ENCODE measurements at places on chromosomes 2 and 18. TPM values are rescaled to one million over a fixed set of nuclear protein-coding genes. Genes with fewer than 3 reads are reported as not detected.

GRCh38 chr2:23757686-23758433 is 169.1 kb downstream of the ATAD2B start:
- peaks cover 9% of the 10 kb centered on the region for H3K4me1 ChIP-seq
- no peak overlapping the region for H3K27ac ChIP-seq
- H3K27me3 ChIP-seq: no peaks in the 10 kb centered on the region

DNA sequence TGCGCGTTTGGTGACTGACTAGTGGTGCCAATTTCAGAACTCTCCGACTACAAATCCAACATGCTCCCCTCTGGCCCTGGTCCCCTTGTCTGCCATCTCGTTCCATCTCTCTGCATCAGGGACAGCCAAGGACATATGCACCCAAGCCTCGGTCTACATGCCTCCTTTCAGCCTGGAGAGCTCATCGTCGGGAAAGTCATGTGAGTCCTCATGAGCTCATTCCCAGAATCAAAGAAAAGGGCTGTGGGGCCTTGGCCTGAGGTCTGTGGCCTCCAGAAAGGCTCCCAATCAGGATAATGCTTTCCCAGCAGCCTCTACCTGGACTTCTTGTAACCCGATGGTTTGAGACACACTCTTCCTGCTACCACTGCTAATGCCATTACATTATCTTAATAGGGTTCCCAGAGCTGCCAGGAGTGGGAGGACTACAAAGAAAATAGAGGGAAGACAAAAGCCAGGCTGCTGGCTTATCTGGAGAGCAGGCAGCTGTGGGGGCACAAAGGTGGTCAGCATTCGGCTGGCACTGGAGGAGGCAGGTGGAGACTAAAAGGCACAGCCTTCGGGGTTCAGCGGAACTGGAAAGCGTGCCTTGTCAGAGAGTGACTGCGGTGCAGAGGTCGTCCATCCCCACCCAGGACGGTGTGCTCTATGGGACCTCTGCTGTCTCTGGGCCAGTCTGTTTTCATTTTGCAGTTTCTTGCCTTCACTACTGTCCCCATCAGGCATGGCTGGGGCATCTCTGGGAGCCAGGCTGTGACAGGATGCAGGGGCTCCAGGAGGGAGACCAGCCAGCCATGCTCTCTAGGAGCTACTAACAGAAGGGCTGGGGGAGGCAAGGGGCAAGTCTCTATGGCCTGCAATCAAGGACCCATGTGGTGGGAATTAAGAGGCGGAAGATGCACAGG is 104.4 kb upstream of the SMAD2 start:
- no peaks in the 10 kb centered on the region for H3K4me1 ChIP-seq
- H3K27me3 ChIP-seq: no peaks in the 10 kb centered on the region
- DNase-seq: no peak
- no peaks in the 10 kb centered on the region for H3K36me3 ChIP-seq

DNA sequence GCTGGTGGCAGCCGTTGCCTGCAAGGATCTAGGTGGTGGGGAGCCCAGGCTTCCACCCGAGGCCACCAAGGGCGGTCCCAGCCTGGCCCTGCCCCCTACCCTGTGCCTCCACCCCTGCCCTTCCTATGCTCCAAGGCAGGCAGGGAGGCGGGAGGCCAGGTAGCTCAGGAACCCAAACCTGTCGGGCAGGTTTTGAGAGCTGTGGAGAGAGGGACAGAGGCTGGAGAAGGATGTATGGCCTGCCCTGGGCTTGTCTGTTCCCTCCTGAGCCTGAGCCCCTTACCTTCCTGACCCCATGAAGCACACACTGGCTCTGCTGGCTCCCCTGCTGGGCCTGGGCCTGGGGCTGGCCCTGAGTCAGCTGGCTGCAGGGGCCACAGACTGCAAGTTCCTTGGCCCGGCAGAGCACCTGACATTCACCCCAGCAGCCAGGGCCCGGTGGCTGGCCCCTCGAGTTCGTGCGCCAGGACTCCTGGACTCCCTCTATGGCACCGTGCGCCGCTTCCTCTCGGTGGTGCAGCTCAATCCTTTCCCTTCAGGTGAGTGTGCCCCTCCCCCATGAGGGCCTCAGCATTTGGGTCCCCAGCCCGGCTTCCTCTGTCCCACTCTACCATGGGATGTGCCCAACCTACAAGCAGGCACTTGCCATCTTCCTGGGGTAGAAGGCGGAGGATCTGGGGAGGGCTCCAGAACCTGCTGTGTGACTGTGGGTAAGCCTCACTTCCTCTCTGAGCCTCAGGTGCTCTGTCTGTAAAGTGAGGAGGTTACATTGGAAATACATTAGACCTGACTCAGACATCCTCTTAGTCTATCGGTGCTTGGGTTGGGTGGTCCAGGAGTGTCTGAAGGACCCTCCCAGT is at the start of gene PROM2:
TSS of gene PROM2 (plus strand) at position 159 of the 860 bp plus-strand sequence. CDS start at position 296, 137 bp downstream.
- peak; percentile 88 for DNase-seq
- no peaks in the 10 kb centered on the region for H3K27me3 ChIP-seq
- peak within 1 kb of the TSS; percentile 37 for H3K4me3 ChIP-seq
- H3K27ac ChIP-seq: peak within 1 kb of the TSS; percentile 79
- no peaks in the 10 kb centered on the region for H3K36me3 ChIP-seq

DNA sequence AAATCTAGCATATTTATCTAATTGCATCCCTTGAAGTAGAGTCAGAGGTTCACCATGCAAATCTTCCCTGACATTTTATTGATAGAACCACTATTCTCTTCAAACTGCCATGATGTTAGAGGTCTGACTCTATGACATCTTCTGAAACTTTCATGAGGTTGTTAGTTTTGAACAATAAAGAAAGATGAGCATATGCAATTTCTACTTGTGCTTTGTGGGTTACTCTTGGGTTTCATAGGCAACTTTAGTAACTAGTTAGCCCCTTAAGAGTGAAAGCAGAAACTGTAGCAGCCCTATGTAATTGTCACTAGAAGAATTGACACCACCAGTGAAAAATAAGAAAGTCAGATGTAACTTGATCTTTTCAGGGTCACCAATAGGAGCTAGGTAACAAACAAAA is 53.1 kb upstream of the ZEB2 start:
- H3K4me1 ChIP-seq: no peaks in the 10 kb centered on the region
- no peaks in the 10 kb centered on the region for H3K36me3 ChIP-seq
- H3K4me3 ChIP-seq: no peak overlapping the region
- no peak for DNase-seq

DNA sequence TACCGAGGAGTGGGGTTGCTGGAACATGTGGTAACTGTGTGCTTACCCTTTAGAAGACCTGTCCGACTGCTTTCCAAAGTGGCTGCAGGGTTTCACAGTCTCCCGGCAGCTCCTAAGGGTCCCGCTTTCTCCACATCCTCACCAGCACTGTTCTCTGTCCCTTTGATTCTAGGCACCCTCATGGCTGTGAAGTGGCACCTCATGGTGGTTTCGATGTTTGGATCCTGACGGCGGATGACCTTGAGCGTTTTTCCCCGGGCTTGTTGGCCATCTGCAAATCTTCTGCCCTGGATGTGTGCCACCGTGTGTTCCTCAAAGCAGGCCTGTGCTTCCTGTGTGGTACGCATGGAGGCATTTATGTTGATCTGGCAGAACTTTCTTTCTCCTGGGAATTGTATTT is 292.5 kb upstream of the HDAC4 start:
- no peak overlapping the region for H3K27ac ChIP-seq
- no peak for DNase-seq
- H3K36me3 ChIP-seq: no peaks in the 10 kb centered on the region
- H3K4me1 ChIP-seq: no peaks in the 10 kb centered on the region
- no peaks in the 10 kb centered on the region for H3K27me3 ChIP-seq

- no peak for DNase-seq
- H3K27ac ChIP-seq: no peak overlapping the region
- no peaks in the 10 kb centered on the region for H3K36me3 ChIP-seq
These were observed 4.0 kb downstream of the PKP4 start for GRCh38 chr2:158460632-158461297.

- H3K27ac ChIP-seq: no peak overlapping the region
- H3K36me3 ChIP-seq: no peaks in the 10 kb centered on the region
- no peaks in the 10 kb centered on the region for H3K4me1 ChIP-seq
- no peak for DNase-seq
These were observed 236.0 kb upstream of the HDAC4 start for GRCh38 chr2:239636808-239637207.

DNA sequence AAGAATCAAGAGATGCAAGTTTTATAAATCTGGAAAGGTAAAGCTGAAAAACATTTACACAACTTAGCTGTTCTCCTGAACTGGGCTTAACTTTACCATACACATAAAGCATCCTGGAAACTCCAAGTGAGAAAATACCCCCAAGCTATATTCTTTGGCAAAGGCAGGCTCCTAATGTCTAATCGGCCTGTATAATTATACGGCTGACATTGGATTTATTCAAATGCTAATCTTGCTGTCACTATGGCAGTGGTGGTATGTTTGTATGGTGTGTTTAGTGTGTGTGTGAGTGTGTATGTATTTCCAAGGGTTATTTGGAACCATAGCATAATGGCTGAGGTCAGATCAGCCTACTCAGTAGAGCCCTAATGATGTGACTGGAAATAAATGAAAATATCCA is 1031.8 kb upstream of the ZEB2 start:
- H3K27ac ChIP-seq: no peak overlapping the region
- DNase-seq: no peak
- no peaks in the 10 kb centered on the region for H3K4me1 ChIP-seq
- no peaks in the 10 kb centered on the region for H3K27me3 ChIP-seq

GRCh38 chr2:3204031-3204821 is 173.4 kb downstream of the EIPR1 start:
- no peak for DNase-seq
- H3K4me1 ChIP-seq: no peaks in the 10 kb centered on the region
- H3K36me3 ChIP-seq: no peaks in the 10 kb centered on the region
- no peaks in the 10 kb centered on the region for H3K27me3 ChIP-seq
- H3K27ac ChIP-seq: no peak overlapping the region

DNA sequence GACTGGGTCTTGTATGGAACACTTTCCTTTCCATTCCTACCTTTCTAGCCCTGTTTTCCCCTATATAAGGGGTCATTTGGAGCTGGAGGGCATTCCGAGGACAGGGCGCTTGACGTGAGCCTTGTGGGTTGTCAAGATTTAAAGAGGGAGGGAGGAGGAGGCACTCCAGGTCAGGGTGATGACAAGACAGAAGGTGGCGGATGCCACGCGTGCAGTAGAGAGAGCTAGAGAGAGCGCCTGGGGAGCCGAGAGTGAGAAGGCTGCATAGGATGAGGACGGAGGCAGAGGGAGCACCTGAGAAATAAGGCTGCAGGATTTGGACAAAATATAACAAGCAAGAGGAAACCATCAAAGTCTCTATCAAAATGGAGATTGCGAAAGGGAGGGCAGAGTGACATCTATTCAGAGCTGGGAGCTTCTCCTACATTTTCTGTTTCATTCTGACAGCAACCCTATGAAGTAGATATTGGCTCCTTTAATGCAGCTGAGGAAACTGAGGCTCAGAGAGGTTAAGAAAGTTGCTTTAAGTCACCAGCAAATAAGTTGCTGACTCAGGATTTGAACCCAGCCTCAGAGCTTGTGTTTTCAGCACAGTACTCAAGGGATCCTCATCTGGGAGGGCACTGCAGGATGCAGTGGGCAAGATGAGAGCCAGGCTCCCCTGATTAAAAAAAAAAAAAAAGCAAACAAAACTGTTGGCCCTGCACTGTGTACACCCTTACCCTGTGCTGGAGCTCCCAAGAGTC is 124.2 kb downstream of the MRO start:
- H3K4me1 ChIP-seq: no peaks in the 10 kb centered on the region
- no peaks in the 10 kb centered on the region for H3K36me3 ChIP-seq
- H3K4me3 ChIP-seq: no peak overlapping the region
- no peaks in the 10 kb centered on the region for H3K27me3 ChIP-seq

- no peaks in the 10 kb centered on the region for H3K27me3 ChIP-seq
- H3K4me1 ChIP-seq: peaks cover 8% of the 10 kb centered on the region
- H3K4me3 ChIP-seq: no peak overlapping the region
- no peak overlapping the region for H3K27ac ChIP-seq
- H3K36me3 ChIP-seq: no peaks in the 10 kb centered on the region
These were observed 102.7 kb downstream of the ZNF516 start for GRCh38 chr18:76392349-76392748.

DNA sequence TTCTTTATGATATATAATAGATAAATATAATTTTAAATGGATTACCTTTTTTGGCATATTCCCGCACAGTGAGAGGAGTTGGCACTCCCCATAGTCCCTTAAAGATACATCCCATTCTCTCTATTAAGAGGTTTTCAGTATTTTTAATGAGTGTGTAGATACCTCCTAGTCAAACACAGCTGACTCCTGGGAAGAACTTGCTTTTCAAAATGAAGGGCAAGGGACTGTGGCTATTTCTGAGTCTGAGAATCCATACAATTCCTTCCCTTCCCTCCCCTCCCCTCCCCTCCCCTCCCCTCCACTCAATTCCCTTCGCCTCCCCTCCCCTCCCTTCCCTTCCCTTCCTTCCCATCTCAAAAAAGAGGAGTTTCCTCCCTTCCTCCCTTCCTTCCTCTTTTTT is 93.5 kb downstream of the PRPF40A start:
- H3K4me3 ChIP-seq: no peak overlapping the region
- no peaks in the 10 kb centered on the region for H3K4me1 ChIP-seq
- no peaks in the 10 kb centered on the region for H3K27me3 ChIP-seq
- H3K36me3 ChIP-seq: no peaks in the 10 kb centered on the region
- no peak for DNase-seq

DNA sequence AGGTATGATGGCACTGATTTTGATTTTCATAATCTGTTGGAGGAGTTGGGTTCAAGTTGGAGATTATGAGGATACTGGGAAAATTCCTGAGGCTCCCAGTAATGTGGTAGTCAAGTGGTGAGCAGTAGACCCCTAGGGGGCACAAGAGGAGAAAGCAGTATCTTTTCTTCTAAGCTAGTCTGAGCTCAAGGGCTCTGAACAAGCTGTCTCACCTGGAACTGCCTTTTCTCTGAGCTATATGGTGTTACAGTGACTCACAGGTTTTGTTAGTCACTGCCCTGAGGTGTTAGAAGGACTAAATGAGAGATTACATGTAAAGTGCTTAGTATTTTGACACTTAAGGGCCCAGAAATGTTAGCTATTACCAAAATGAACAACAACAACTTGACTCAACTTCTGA is 42.2 kb downstream of the CD302 start:
- H3K4me3 ChIP-seq: no peak overlapping the region
- no peaks in the 10 kb centered on the region for H3K27me3 ChIP-seq
- H3K4me1 ChIP-seq: no peaks in the 10 kb centered on the region
- DNase-seq: no peak
- no peaks in the 10 kb centered on the region for H3K36me3 ChIP-seq

GRCh38 chr2:137886083-137886831 is 78.0 kb upstream of the HNMT start:
- no peaks in the 10 kb centered on the region for H3K4me1 ChIP-seq
- no peaks in the 10 kb centered on the region for H3K27me3 ChIP-seq
- no peaks in the 10 kb centered on the region for H3K36me3 ChIP-seq
- DNase-seq: no peak

DNA sequence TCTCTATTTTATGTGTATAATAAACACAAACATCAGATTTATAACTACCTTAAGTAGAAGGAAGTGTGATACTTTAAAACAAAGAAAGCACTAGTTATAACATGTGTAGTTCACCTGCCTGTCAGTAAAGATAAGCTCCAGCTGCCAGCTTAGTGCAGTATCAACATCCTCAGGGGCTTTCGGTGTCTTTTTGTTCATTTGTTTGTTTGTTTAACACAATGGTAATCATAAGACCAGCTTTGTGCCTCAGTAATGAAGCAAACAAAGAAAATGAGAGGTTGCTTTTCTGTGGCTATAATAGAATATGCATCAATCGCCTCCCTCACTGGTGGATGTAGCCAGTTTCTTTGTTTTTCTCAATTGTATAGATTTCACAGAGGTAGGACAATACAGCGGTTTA is 1499.0 kb upstream of the TMEFF2 start:
- H3K4me3 ChIP-seq: no peak overlapping the region
- no peak for DNase-seq
- no peaks in the 10 kb centered on the region for H3K4me1 ChIP-seq

MSTN gene
- 0.16 TPM for total RNA-seq

ALLC gene
- total RNA-seq: not detected

CTNNA2 gene
- total RNA-seq: 1.5 TPM

KLF7 gene
- total RNA-seq: 6.2 TPM

HOXD1 gene
- 4.9 TPM for total RNA-seq
